Aorta (tissue), 5 donors: ENCODE measurements at places on chromosomes 7 and 10. TPM values are rescaled to one million over a fixed set of nuclear protein-coding genes. Genes with fewer than 3 reads are reported as not detected.

MKX gene
- total RNA-seq = 6.6 TPM

TACC2 gene
- 60.7 TPM for total RNA-seq

- no peaks in the 10 kb centered on the region for H3K4me1 ChIP-seq
- H3K27me3 ChIP-seq = no peaks in the 10 kb centered on the region
- no peak overlapping the region for H3K27ac ChIP-seq
- no peak overlapping the region for H3K4me3 ChIP-seq
- peak; percentile 34 for DNase-seq
- H3K36me3 ChIP-seq = no peaks in the 10 kb centered on the region
These were observed 72.0 kb downstream of the C10orf143 start for GRCh38 chr10:130038611-130039109.

- DNase-seq = no peak
- H3K27ac ChIP-seq = no peak overlapping the region
- peaks cover 4% of the 10 kb centered on the region for H3K4me1 ChIP-seq
- no peak overlapping the region for H3K4me3 ChIP-seq
- H3K36me3 ChIP-seq = no peaks in the 10 kb centered on the region
These were observed 101.4 kb downstream of the PODXL start for GRCh38 chr7:131455001-131455400.

- DNase-seq = no peak
- H3K4me3 ChIP-seq = no peak overlapping the region
- H3K27ac ChIP-seq = no peak overlapping the region
- no peaks in the 10 kb centered on the region for H3K4me1 ChIP-seq
- no peaks in the 10 kb centered on the region for H3K36me3 ChIP-seq
- no peaks in the 10 kb centered on the region for H3K27me3 ChIP-seq
These were observed 125.6 kb upstream of the TNRC18 start for GRCh38 chr7:5549096-5549763.

- no peak overlapping the region for H3K27ac ChIP-seq
- no peak overlapping the region for H3K4me3 ChIP-seq
- no peaks in the 10 kb centered on the region for H3K4me1 ChIP-seq
- DNase-seq = no peak
- H3K36me3 ChIP-seq = no peaks in the 10 kb centered on the region
- no peaks in the 10 kb centered on the region for H3K27me3 ChIP-seq
These were observed 34.9 kb downstream of the FAM171A1 start for GRCh38 chr10:15336211-15336610.

- H3K4me3 ChIP-seq = no peak overlapping the region
- H3K27ac ChIP-seq = no peak overlapping the region
- no peak for DNase-seq
These were observed 47.6 kb downstream of the ZRANB1 start for GRCh38 chr10:124989526-124989925.

DNA sequence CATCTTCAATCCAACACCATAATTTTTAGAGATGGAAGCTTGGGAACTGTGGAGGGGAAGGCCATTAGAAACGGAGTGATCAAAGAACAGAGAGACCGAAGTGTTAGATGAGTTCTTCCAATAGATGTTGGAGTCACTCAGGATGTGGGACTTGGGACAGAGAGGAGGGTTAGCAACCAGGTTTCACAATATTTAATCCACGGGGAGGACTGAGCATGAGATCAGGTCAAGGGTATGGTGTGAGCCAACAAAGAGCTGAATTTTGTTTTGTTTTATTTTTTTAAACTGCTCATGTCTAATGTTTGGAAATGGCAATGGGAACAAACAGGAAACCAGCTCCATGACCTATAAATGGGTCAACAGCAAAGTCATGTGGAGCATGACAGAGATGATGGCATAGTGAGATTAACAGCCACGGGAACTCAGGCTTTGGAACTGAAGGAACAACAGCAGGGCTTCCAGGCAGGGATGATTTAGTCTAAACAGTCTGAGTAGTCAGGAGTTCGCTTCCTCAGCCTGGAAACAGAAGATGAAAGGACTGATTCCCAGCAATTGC lies 38.9 kb upstream of the AMPH start:
- no peak for DNase-seq
- no peaks in the 10 kb centered on the region for H3K4me1 ChIP-seq
- H3K36me3 ChIP-seq = no peaks in the 10 kb centered on the region
- H3K27ac ChIP-seq = no peak overlapping the region
- H3K27me3 ChIP-seq = no peaks in the 10 kb centered on the region

- no peaks in the 10 kb centered on the region for H3K36me3 ChIP-seq
- H3K27ac ChIP-seq = peak overlapping the region; percentile 80
- peak; percentile 94 for DNase-seq
- peaks cover 9% of the 10 kb centered on the region for H3K4me1 ChIP-seq
- H3K27me3 ChIP-seq = no peaks in the 10 kb centered on the region
These were observed 98.6 kb downstream of the GRK5 start for GRCh38 chr10:119305860-119306513.

DNA sequence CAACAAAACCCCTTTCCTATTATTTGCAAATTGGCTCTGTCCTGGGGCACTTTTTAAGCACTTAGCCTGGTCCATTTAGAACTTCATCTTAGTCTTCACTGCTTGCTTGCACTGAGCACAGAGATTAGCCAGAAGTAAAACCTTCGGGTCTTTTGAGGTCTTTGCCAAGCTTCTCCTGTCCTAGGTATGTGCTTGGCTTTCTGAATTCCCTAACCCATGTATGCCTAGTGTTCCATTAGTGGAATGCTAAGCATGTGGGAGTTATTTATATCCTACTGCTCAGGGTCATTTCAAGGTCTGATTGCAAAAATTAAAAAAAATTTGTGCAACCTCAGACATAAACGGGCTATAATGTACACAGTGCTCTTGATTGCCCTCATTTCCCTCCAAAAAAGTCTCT lies 18.0 kb downstream of the ZNF37A start:
- H3K36me3 ChIP-seq = peaks cover 13% of the 10 kb centered on the region
- DNase-seq = no peak
- H3K27ac ChIP-seq = no peak overlapping the region
- H3K27me3 ChIP-seq = no peaks in the 10 kb centered on the region
- H3K4me3 ChIP-seq = no peak overlapping the region
